Mucosa of descending colon (tissue), 3 donors: ENCODE measurements at places on chromosomes 7 and 10. TPM values are rescaled to one million over a fixed set of nuclear protein-coding genes. Genes with fewer than 3 reads are reported as not detected.

OR9A2 gene
- not detected for total RNA-seq

NACAD gene
- total RNA-seq, result 1.2 TPM

WDFY4 gene
- 2.1 TPM for total RNA-seq

LDB3 gene
- 22.7 TPM for total RNA-seq

CYP2E1 gene
- total RNA-seq, result 2.5 TPM

HOXA4 gene
- total RNA-seq, result 9.5 TPM

ANKRD61 gene
- total RNA-seq, result not detected

ZNF853 gene
- 0.84 TPM for total RNA-seq

ERVW-1 gene
- not detected for total RNA-seq

FANK1 gene
- total RNA-seq, result 10.3 TPM

CHCHD1 gene
- 19.8 TPM for total RNA-seq

TACR2 gene
- total RNA-seq, result 6.3 TPM

DNA sequence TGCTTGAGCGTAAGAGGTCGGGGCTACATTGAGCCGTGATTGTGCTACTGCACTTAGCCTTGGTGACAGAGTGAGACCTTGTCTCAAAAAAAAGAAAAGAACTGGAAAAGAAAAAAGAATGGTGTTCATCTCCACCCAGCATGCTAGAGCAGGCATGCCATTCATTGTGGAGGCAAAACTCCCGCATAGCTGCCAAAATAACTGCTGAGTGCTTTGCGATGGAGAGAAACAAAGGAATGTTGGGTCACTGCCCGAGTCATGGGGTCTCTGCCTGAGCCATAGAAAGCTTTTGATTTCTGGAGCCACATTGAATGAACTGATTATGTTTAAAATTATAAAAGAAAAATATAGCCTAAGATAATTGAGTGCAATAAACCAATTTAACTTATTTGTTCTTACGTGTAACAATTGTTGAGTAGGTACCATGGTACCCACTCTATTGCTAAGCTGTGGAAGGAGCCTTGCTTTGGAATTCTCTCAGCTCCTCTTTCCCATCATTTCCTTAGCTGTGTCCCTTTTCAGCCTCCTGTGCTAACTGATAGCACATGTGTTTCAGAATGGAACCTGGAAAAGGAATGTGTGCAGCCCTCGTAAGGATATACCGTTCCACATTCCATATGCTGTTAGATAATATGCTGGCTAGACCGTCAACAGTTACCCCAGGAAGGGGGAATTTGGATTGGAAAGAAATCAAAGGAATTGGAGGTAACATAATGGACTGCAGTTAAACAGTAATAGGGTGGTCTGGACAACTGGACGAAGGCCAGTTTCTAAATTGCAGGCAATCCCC, 99.0 kb downstream of the KIAA1217 start:
- no peak for DNase-seq

DNA sequence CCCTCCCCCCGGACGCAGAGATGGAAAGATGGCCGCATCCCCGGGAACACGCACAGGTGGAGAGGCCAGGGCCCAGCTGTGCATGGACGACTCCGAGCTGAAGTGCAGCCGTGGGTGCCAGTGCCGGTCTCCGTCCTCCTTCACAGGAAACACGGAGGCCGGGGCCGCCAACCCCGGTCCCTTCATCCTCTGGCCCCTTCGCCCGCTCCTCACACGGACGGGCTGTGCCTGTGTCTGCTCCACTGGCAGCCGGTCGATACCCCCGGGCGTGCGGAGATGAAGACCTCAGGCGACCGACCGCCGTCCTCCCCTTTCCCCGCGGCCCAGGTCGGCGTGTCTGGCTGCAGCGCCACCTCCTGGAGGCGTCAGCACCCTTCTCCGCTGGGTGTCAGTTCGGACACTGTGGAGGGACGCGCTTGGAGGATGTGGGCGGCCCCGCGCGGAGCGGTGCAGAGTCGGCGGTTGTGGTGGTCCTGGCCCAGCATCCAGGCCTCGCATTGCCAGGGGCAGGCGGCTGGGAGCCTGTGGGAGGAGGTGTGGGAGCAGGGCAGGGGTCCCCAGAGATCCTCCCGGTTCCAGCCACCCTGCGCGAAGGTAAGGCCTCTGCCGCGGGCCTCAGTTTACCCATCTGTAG, 9.9 kb downstream of the ZNF511 start:
- peak; percentile 73 for DNase-seq

GRCh38 chr7:130275826-130276297, 9.2 kb downstream of the CPA2 start:
- DNase-seq, result no peak

DNA sequence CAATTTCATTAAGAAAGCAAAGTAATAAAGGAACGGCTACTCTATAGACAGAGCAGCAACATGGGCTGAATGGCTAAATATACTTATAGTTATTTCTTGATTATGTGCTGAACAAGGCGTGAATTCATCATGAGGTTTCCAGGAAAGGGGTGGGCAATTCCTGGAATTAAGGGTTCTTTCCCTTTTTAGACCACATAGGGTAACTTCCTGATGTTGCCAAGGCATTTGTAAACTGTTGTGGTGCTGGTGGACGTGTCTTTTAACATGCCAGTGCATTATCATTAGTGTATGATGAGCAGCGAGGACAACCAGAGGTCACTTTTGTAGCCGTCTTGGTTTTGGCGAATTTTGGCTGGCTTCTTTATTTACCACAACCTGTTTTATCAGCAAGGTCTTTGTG, 28.5 kb upstream of the ZMYND11 start:
- no peak for DNase-seq

GRCh38 chr10:119360181-119360921, 153.0 kb downstream of the GRK5 start:
- no peak for DNase-seq

DNA sequence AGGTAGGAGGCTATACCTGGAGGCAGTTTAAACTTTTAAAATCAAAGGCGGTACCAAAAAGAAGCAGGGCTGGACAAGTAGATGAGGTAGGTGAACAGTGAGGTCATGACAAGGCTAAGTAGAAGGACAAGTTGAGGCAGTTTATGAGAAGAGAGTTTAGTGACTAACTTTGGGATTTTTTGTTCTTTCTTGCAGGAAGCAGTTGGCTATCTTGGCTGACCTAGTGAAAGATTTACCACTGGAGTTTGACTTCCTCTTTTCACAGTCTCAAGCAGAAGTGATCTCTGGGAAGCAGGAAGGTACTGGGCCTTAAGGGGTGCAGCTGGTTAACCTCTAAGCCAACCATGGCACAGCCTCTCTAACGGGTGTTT, 26.3 kb downstream of the ENTPD7 start:
- DNase-seq, result no peak

- no peak for DNase-seq
Observed at GRCh38 chr10:107011105-107011504, 153.4 kb downstream of the SORCS1 start.

DNA sequence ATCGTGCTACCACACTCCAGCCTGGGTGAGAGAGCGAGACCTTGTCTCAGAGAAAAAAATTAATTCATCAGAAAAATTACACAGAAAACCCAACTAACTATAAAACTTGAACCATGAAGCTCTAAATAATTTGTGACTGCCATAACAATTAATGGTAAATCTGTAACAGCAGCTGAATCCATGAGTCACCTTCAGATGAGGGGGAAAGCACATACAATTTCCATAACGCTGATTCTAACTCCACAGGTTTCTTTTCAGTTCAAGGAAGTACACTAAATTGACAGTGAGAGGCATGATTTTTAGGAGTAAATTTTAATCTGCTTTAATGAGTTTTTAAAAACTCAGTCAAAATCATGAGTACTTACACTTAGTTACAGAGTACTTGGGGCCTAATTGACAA, 120.1 kb upstream of the NOBOX start:
- DNase-seq, result no peak

- no peak for DNase-seq
Observed at GRCh38 chr7:16991551-16991950, 109.8 kb upstream of the AGR3 start.

DNA sequence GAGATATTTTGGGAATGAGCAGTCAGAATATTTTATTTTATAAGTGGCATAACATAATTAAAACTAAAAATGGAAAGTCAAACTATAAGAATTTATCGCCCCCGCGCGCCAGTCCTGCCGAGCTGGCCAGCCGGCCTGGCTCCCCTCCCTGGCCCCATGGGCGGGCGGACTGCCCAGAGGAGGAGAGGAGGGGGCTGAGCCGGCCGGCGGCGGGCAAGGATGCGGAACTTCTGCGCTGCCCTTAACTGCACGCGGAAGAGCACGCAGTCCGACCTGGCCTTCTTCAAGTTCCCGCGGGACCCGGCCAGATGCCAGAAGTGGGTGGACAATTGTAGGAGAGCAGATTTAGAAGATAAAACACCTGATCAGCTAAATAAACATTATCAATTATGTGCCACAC, 96.8 kb downstream of the DKK1 start:
- no peak for DNase-seq

- no peak for DNase-seq
Observed at GRCh38 chr10:32295027-32295426, 51.9 kb downstream of the EPC1 start.

DNA sequence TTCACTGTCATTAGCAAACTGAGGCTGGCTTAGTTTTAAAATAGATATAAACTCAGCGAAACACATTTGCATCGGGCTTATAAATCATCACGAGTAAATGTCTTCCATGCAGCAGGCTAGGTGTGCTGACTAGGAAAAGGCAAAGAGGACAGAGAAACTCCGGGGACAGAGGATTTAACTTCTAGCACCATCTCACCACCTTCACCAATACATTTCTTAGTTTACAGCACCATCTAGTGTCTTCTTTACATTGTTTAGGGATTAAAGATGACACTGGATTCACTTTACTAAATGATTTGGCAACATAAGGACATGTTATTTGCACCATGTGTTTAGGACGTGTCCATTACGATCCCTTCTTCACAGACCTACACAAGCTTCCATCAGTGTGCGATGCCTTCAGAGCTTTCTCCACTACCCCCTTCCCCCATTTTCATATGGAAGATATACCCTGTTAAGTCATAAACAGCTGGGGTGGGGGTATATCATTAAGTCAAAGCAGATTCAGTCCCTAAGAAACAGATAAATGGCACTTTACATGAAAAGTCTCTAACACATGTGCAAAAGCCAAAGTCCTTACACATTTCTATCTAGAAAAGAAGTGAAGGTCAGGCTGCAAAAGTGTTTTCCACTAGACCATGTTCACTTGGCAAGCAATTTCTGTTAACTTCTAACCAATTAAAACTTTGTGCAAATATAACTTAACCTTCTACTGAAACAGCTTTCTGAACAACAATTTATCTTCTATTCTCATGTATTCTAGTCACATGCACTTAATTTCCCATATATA, 103.3 kb downstream of the GRB10 start:
- no peak for DNase-seq

GRCh38 chr7:4683884-4684565, 1.9 kb downstream of the FOXK1 start:
- peak; percentile 66 for DNase-seq
